ENCODE measurements at places on chromosomes 12 and 14. TPM values are rescaled to one million over a fixed set of nuclear protein-coding genes. Genes with fewer than 3 reads are reported as not detected.

DNA sequence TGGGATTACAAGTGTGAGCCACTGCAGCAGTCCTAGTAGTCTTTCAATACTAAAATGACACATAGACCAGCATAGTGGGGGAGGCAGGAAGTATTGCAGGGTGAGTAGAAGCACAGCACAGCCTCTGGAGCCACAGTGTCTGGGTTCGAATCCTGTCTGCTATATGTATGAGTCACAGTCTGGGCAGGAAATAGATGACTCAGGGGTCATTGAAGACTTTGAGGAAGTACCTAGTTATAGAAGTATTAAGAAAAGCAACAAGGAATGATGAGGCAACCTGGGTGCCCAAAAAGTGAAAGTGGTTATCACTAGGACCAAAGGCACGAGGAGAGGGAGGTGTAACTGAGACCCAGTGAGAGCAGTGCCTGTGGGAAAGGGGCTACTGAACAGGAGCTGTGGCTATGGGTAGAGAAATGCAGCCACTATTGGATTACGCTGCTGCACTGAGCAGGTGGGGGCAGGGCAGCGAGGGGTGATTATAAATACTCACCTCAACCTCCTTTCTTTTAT, 124.0 kb downstream of the PDE3A start:
- no peak overlapping the region for H3K27ac ChIP-seq
- H3K4me3 ChIP-seq, result no peak overlapping the region
- no peaks in the 10 kb centered on the region for H3K27me3 ChIP-seq
- no peaks in the 10 kb centered on the region for H3K4me1 ChIP-seq
- no peak for DNase-seq
- H3K36me3 ChIP-seq, result no peaks in the 10 kb centered on the region

DNA sequence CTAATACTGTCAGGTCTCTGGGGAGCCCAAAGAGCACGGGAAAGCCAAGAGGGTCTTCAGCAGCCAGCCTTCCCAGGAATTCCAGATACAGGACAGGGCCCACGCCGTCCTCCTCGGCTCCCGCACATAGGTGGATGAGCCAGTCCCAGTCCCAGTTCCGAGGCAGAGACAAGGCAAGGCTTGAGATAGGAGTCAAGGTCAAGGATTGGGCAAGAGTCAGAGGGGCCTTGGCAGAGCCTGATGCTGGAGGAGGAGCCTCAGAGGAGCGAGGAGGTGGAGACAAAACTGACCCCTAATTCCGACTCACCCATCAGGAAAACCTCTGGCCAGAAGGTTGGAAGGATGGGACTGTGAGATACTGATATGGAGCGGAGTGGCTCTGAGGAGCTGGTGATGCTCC, 21.0 kb downstream of the KRT80 start:
- no peaks in the 10 kb centered on the region for H3K27me3 ChIP-seq
- peaks cover 10% of the 10 kb centered on the region for H3K4me1 ChIP-seq
- H3K27ac ChIP-seq, result no peak overlapping the region

DNA sequence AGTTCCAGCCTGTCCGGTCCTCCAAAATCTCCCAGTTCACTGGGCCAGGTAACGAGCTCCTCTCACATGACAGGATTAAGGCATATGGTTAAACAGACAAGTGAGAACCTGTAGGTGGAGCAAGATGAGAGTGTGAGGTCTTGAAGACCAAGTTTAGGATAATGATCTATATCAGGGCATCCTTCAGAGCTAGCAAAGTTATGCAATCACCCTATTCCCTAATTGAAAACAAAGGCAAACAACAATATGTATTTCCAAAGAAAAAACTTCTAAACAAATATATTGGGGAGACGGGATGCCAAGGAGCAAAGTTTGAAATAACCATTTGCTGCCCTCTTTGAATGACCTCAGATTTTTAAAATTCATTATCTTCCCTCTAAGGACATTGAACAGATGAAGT, 571.2 kb downstream of the BCL11B start:
- DNase-seq, result no peak
- no peak overlapping the region for H3K4me3 ChIP-seq
- H3K27ac ChIP-seq, result no peak overlapping the region
- H3K36me3 ChIP-seq, result no peaks in the 10 kb centered on the region
- no peaks in the 10 kb centered on the region for H3K4me1 ChIP-seq

DNA sequence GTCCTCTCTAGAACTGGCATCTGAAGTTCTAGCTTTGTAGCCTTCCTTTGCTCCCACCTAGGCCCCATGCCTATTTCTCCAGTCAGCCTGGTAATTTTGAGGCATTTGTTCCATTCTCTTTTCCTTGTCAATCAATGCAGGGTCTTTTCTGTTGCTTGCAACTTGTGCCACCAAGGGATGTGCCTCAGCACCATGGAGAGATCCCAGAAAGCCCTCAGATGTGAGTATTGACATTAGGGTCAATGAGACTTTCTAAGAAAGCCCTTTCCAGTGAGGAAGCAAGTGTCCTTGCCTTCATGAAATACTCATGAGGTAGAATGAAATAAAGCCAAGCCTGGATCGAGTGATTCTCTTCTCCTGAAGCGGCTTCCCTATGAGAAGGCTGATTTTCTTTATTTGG, 213.9 kb downstream of the SLC15A4 start:
- DNase-seq, result no peak

- H3K27ac ChIP-seq, result peak overlapping the region; percentile 21
- no peaks in the 10 kb centered on the region for H3K36me3 ChIP-seq
- no peak for DNase-seq
- H3K27me3 ChIP-seq, result no peaks in the 10 kb centered on the region
Measured at GRCh38 chr14:88791629-88792472, 902 bp downstream of the EML5 start.

DNA sequence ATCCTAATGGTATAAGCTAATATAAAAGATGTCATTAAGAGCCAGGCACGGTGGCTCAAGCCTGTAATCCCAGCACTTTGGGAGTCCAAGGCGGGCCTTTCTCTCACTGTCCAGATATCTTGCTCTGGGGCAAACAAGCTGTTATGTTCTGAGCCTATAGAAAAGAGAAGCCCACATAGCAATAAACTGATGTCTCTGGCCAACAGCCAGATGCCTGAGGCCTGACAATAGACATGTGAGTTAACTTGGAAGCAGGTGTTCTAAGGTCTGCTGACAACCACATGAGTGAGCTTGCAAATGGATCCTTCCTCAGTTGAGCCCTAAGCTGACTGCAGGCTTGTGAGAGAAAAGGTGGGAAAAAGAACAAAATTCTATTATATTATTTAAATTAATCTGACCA, 25.0 kb downstream of the YAF2 start:
- H3K36me3 ChIP-seq, result no peaks in the 10 kb centered on the region
- no peaks in the 10 kb centered on the region for H3K27me3 ChIP-seq
- H3K4me1 ChIP-seq, result peaks cover 13% of the 10 kb centered on the region
- DNase-seq, result no peak
- H3K4me3 ChIP-seq, result no peak overlapping the region

GRCh38 chr12:130576371-130576816, 139.7 kb downstream of the RIMBP2 start:
- no peaks in the 10 kb centered on the region for H3K36me3 ChIP-seq
- DNase-seq, result no peak
- H3K27ac ChIP-seq, result no peak overlapping the region
- no peak overlapping the region for H3K4me3 ChIP-seq
- H3K4me1 ChIP-seq, result no peaks in the 10 kb centered on the region

- no peak overlapping the region for H3K4me3 ChIP-seq
- H3K36me3 ChIP-seq, result no peaks in the 10 kb centered on the region
- DNase-seq, result no peak
- no peaks in the 10 kb centered on the region for H3K27me3 ChIP-seq
- no peak overlapping the region for H3K27ac ChIP-seq
Measured at GRCh38 chr14:72924337-72924736, 1.9 kb upstream of the DCAF4 start.

DNA sequence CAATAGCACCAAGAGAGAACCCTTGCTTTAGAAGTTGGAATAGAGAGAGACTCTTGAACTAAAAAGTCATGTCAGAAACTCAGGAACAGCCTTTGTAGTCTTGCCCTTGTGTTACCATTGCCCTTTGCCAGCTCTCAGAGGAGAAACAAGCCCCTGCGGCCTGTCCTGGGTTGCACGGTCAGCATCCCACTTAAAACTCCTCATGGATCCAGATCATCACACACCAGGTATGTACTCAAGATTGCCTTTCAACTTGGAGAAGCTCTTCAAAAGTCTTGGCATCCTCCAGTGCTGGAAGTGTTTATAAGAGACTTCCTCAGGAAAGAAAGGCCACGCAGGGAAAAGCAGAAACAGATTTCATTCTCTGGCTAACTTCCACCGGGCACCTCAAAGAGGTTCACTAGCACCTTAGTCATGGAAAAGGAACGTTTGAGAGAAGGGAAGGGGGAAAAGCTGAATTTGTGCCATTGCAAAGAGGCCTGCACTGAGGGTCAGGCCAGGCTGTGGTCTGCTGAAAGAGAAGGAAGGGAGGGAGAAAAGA, 594.2 kb downstream of the MED13L start:
- no peak for DNase-seq
- no peaks in the 10 kb centered on the region for H3K36me3 ChIP-seq
- H3K27me3 ChIP-seq, result no peaks in the 10 kb centered on the region
- no peak overlapping the region for H3K27ac ChIP-seq
- H3K4me3 ChIP-seq, result no peak overlapping the region

- DNase-seq, result no peak
- H3K4me3 ChIP-seq, result no peak overlapping the region
- no peaks in the 10 kb centered on the region for H3K27me3 ChIP-seq
- no peaks in the 10 kb centered on the region for H3K4me1 ChIP-seq
- H3K27ac ChIP-seq, result no peak overlapping the region
Measured at GRCh38 chr12:58161773-58162172, 220.4 kb downstream of the ATP23 start.

DNA sequence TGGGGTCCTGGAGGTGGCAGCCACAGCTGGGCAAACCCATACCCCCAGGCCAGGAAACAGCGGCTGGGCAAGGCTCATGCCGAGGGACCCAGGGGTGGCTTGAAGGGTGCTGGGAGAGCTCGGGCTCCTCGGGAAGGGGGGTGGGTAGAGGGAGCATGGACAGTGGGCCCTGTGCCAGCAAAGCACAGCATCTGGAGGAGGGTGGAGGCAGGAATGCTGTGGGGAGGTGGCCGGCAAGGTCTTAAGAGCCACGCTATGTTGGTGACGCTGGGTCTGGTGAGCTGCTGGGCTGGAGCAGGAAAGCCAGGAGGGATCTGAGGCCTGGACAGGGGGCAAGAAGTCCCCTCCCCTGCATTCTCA, 48.2 kb upstream of the DLK1 start:
- DNase-seq, result no peak
- H3K4me1 ChIP-seq, result peaks cover 57% of the 10 kb centered on the region
- H3K27me3 ChIP-seq, result no peaks in the 10 kb centered on the region
- peak overlapping the region; percentile 93 for H3K27ac ChIP-seq
- H3K4me3 ChIP-seq, result no peak overlapping the region

GRCh38 chr12:119826661-119827445, 50.3 kb downstream of the CIT start:
- H3K4me1 ChIP-seq, result no peaks in the 10 kb centered on the region
- DNase-seq, result no peak
- H3K27ac ChIP-seq, result no peak overlapping the region
- H3K4me3 ChIP-seq, result no peak overlapping the region
- no peaks in the 10 kb centered on the region for H3K27me3 ChIP-seq

DNA sequence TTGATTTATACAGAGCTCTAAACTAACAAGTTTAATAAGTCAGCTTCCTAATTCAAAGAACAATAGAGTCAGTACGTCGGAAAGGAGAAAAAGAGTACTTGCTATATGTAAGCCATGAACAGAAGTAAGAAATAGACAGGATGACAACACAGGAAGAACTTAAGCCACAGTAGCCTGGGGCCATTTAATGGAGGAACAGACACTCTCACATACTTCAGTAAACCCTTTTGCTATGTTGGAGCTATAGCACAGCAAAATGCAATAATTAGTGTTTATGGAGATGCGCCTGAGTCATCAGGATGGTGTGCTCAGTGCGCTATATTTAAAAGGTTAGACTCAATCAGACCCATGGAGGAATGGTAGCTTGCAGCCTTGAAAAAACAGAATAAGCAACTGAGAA, 61.0 kb downstream of the SRGAP1 start:
- H3K36me3 ChIP-seq, result no peaks in the 10 kb centered on the region
- no peak for DNase-seq
- peaks cover 4% of the 10 kb centered on the region for H3K4me1 ChIP-seq
- no peak overlapping the region for H3K4me3 ChIP-seq
- H3K27me3 ChIP-seq, result no peaks in the 10 kb centered on the region
- H3K27ac ChIP-seq, result no peak overlapping the region

- no peak overlapping the region for H3K27ac ChIP-seq
- no peaks in the 10 kb centered on the region for H3K36me3 ChIP-seq
- H3K4me3 ChIP-seq, result no peak overlapping the region
- H3K27me3 ChIP-seq, result no peaks in the 10 kb centered on the region
- no peaks in the 10 kb centered on the region for H3K4me1 ChIP-seq
- no peak for DNase-seq
Measured at GRCh38 chr12:56884421-56884820, 49.8 kb downstream of the SDR9C7 start.

DNA sequence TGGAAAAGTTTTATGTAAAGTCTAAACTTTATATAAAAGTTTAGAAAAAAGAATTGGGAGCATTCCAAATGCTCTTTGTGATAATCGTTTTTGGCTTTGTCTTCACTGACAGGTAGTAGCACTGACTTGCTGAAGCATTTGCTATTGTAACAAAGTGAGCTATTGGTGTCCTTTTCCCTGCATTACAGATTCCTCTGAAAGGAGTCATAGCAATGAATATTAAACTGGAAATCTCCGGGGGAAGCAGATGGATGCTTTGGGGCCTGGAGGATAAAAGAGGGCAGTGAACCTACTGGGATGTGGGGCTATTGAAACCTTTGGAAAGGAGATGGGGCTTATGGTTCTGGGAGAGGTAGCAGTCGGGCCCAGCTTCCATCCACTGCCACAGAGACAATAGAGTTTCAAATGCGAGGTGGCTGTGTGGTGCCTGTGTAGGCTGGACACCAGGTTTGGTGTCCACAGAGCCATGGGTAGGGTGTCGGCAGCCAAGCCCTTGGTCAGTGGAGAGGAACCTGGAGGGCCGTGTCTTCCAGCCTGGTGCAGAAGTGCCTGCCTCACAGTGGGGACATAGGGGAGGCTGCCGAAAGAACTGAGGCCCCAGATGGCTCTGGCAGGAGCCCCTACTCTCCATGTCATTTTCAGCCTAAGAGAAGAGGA, 10.1 kb downstream of the GSG1 start:
- H3K36me3 ChIP-seq, result no peaks in the 10 kb centered on the region
- no peak overlapping the region for H3K4me3 ChIP-seq
- H3K27me3 ChIP-seq, result no peaks in the 10 kb centered on the region
- no peak for DNase-seq

GPR162 gene
- 3.2 TPM for total RNA-seq

DBX2 gene
- total RNA-seq, result not detected

TAS2R7 gene
- not detected for total RNA-seq

TMEM229B gene
- 9.8 TPM for total RNA-seq

PCNX4 gene
- 51.6 TPM for total RNA-seq

MLF2 gene
- total RNA-seq, result 150 TPM

MMP17 gene
- total RNA-seq, result 5.2 TPM

All from vagina (tissue), 2 donors.